ENCODE measurements at places on chromosomes 2 and 18.

DNA sequence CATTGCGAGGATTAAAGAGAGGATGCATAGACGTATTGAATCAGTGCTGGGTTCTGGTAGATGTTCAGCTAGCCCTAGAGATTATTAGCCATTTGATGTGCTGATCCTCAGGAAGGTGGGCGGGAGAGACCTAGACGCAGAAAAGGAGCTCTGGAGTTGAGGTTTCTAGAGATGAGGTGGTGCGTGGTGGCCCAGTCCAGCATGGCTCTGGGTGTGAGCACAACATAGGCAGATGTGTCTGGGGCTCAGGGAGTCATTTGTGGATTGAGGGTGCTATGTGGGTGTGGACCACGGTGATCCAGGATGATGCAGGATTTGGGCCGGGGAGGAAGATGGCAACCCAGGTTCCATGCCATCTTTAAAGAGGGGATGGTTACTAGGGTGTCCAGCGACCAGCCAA is 102.1 kb downstream of the NEDD4L start:
- no peak for DNase-seq

DNA sequence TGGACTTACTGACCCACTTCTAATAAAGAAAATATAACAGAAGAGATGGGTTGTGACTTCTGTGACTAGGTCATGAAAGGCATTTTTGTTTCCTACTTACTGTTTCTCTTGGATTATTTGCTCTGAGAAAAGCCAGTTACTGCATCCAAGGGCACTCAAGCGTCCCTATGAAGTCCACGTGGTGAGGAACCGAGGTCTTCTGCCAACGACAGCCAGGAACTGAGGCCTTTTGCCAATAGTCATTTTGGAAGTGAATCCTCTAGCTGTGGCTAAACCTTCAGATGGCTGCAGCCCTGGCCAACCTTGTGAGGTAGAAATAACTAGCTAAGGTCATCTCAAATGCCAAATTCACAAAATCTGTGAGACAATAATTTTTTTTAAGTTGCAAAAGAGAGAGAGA is 449.8 kb upstream of the RGPD4 start:
- no peak for DNase-seq

- DNase-seq: no peak
Observed at GRCh38 chr2:136013955-136014354, 28.5 kb upstream of the DARS1 start.

- no peak for DNase-seq
Observed at GRCh38 chr2:127776122-127776780, 34.7 kb downstream of the WDR33 start.

- DNase-seq: no peak
Observed at GRCh38 chr18:56661360-56662062, 10.4 kb downstream of the WDR7 start.

DNA sequence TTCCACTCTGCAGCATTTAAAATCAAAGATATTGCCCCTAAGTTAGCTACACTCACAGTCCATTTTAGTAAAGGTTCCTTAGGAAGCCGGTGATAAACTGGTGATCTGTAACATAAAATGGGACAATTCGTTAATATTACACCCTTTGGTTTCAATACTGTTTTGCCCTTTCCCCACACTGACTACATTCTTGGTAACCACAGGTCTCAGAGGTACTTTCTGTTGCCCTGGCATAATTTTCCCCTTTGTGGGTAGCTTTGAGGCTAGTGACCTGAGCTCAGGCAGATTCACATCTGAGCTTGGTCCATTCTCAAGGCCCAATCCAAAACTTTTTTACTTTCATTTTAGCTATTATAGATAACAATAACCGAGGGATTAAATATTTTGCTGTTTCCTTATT is 32.9 kb upstream of the CSRNP3 start:
- no peak for DNase-seq

DNA sequence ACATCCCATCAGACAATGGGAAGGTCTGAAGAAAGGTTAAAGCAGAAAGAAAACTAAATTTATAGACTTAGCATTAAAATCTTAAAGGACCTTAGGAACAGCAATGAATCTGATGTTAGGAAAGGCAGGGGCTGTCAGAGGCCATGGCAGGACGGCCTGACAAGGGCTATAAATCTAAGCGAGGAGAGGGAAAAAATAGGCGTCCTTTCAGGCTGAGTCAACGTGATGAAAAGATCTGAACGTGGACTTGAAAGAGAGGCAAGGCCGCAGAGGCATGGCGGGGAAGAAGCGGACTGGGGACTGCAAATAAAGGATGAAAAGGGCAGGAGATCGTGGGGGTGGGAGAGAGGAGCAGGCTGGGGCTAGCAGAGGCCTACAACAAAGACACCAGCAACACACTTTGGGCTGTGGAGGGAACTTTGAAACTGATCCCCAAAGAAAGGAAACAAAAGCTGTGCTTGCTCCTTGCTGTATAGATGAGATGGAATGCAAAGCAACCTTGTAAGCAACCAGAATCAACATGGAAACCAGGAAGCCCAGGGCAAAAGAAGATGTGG is 145.6 kb downstream of the NRP2 start:
- no peak for DNase-seq

DNA sequence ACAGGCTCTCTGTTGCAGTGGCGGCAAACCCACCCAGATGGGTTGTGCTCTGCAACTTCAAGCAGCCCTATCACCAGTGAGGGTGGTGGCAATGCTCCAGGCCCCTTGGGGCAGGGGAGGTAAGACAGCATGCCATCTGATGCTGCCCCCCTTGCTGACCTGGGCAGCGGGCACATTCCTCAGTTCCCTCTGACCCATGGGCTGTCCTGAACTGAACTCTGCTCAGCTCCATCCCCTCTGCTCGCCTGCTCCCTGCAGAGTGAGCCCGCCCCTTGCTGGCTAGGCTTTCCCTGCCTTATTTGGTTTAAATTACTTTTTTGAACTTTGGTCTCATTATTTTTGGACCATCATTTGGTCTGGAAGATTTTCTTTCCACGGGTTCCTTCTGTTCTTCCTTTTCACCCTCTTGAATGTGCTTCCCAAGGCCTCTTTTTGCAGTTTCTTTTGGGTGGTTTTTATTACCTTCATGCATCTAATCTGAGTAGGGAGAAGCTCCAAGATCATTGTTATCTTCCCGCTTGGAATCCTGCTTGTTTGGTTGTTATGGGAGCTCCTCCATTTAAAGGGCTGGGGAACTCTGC is 565.4 kb downstream of the TNS1 start:
- DNase-seq: no peak

GRCh38 chr2:240739797-240740196 is 48.1 kb downstream of the AQP12A start:
- no peak for DNase-seq

DNA sequence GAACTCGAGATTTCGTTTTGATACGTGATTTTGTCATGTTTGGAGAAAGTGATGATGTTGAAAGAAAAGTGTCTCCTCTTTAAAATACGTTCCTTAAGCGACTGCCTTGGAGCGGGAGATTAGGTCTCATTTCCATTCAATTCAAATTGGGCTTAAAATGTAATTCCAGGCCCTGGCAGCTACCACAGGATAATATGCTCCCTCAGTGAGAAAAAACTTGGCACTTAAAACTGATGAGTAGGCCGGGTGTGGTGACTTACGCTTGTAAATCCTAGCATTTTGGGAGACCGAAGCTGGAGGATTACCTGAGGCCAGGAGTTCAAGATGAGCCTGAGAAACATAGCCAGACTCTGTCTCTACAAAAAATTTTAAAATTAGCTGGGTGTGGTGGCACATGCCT is 146.3 kb upstream of the L3MBTL4 start:
- no peak for DNase-seq

DNA sequence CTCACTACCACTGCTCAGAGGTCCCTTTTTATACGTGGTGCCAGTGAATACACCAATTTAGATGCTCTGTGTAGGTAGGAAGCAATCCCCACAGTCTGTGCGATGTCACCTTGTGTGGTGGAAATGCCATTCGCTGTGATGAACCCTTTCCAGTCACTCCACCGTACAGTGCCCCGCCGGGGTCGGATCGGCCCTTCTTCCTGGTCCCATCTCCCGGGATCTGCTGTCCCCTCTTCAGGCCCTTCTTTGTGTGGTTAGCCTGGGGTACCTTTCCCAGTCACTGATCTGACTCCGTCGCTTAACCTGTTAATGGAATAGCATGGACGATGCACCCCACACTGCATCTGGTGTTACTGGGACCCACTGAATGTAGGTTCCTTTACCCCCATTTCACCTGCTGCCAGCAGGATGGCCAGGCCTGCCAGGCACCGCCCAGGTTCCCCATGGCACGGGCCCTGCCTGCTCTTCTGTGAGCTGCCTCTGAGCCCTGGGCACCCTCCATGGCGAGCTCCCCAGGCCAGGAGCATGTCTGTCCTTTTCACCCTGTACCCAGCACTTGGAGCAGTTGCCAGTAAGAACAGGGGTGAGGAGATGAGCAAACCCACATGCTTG is 18.0 kb downstream of the TWIST2 start:
- no peak for DNase-seq

- no peak for DNase-seq
Observed at GRCh38 chr2:159758686-159759085, 39.3 kb downstream of the CD302 start.

DNA sequence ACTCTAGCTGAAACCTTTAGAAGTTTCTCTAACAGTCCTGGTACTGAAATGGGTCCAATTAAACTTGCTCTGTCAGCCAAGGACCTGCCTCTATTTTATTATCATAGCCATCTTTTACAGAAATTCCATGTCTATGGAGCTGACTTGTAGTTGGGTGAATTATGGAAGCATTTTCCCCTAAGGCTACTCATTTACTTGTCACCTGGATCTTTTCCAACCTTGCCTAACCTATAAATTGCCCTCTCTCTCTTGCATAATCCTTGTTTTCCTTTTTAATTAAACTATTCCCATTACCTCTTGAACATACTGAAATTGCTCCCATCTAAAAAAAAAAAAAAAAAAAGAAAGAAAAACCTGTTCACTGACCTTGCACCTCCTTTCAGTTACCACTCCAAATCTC is 74.6 kb upstream of the DOK6 start:
- DNase-seq: no peak

DNA sequence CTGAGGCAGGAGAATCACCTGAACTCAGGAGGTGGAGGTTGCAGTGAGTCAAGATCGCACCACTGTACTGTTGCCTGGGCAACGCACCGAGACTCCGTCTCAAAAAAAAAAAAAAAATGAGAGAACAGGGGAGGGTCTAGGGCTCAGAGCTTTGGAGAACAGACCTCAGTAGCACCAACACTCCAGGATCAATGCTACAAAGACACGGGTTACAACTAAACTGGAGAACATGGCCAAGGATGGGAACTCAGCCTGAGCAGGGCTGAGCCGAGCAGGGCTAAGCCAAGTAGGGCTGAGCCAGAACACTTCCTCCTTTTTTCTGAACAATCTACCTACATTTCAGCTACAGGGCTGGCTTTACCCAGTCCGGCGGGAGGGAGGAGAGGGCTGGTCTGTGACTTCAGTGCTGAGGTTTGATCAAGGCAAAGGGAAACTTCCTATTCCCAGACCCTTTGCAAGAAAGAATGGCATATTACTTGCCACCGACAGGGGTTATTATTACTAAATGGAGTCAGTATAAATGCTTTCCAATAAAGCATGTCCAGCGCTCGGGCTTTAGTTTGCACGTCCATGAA is 2.9 kb upstream of the CASP8 start:
- DNase-seq: no peak
